ENCODE measurements at places on chromosomes 1 and 21.

DNA sequence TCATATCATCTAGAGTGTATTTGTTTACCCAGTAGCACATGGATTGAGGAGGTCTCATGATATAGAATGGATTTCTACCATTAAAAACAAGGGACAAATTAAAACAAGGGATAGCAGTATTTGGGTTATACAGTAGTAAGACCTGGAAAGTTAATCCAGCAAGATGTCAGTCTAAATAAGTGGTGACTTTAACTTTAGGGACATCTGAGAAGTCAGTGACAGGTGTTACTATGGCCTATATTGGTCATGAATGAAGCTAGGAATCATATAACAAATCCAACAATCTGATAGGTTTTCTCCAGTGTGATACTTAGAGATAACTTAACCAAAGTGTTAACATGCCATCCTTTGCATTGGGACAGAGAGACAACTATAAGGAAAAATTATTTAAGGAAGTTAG, 42.7 kb upstream of the DHCR24 start:
- no peak for DNase-seq

GRCh38 chr1:43387976-43388599, 1.5 kb downstream of the MED8 start:
- peak; percentile 82 for DNase-seq

GRCh38 chr1:237759377-237759776, 131.3 kb downstream of the ZP4 start:
- no peak for DNase-seq

DNA sequence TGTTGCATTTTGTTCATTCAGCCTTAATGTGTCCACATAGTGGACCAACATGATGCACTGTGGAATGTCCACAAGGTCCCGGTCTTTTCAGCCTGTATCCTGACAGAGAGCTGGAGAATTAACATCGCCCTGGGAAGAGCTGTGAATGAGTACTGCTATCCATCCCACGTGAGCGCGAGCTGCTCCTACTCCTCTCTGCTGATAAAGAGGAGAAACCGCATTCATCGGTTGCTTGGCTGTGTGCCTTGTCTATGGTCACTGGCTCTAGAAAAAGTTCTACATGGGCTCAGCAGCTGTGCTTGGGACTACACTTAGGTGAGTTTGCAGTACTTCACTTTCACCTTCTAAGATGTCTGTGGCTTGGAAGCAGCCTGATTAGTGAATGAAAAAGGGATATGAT, 31.1 kb upstream of the IGSF5 start:
- no peak for DNase-seq

GRCh38 chr1:9371951-9372350, 79.3 kb downstream of the SPSB1 start:
- DNase-seq, result no peak

GRCh38 chr1:232209357-232209756, 420.6 kb downstream of the SIPA1L2 start:
- no peak for DNase-seq

DNA sequence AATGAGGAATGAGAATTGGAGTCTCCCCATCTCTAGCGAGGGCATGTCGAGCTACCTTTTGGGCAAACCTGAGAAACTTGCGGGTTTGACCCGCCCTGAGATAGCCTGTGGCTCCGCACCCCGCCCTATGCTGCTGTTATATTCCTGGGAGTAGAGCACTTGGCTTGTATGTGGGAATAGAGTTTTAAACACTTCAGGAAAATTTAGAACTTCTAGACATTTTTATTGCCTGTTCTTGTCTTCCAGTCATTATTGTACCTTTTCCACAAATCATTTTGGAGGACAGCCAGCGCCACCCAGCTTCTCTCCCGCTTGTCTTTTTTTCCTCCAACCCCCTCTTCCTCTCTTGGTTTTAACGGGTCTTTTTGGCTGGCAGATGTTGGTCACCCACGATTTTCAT, 738 bp downstream of the GNPAT start:
- peak; percentile 53 for DNase-seq

DNA sequence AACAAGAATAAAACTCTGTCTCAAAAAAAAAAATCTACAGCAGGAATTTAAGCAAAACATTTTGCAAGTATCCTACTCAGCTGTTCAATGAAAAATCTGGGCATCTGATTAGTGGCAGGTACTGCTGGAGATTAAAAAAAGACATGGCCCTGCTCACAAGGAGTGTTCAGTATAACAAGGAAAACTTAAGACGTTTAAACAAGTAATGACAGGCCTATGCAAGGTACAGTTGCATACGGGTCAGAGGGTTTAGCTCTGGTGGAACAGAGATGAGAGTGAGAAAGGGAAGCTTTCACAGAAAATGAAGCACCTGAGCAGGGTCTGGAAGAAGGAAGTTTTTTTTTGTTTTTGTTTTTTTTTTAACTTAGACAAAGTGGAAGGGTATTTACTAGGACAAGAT, 23.0 kb downstream of the SNRNP40 start:
- DNase-seq, result no peak

DNA sequence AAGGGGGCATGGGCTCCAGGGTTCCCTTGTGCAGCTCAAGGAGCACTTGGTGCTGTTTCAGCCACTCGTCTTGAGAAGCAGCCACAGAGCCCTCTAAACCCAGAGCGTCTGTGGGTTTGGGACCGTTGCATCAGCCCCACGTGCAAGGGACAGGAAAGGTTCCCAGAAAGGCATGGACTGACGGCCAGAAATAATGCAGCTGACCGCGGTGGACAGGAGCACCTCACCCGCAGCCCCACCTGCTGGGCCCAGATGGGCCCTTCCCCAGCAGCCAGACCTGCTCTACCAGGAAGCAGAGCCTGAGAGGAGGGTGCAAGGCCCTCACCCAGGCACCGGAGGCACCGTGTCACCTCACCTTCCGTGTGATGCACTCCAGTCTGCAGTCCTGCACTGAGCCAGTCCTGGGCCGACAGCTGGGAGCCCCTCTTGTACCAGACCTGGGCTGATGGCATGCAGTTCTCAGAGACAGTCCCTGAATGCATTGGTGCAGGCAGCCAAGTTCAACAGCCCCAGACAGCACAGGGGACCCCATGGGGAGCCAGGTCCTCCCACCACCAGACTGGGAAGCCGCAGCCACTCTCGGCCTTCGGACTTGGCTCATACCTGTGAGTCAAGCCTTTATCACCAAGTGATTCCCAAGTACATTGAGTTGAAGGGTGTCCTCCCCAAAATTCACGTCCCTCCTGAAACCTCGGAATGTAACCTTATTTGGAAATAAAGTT, 4.8 kb upstream of the TFF3 start:
- no peak for DNase-seq

- DNase-seq, result peak; percentile 93
These were observed 6.0 kb downstream of the GLIS1 start for GRCh38 chr1:53732912-53733317.

DNA sequence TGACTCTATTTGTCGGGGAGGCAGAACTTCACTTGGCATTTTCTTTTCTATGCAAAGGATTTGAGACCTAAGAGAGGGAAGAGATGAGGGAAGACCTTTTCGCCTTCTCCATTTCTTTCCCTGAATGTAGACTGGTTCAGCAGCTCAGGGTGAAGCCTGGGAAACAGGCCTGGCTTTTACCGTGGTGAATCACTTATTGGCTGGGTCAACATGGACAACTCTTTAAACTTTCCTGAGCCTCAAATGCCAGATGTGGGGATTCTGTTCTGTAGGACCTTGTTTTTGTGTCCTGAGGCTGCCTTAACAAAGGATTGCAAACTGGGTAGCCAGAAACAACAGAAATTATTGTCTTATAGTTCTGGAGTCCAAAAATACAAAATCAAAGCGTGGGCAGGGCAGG, 455.8 kb upstream of the VAMP3 start:
- peak; percentile 62 for DNase-seq

- peak; percentile 95 for DNase-seq
These were observed 57.6 kb downstream of the LDLRAD2 start for GRCh38 chr1:21869620-21870121.

- DNase-seq, result no peak
These were observed 50.7 kb downstream of the MAB21L3 start for GRCh38 chr1:116161877-116162390.

DNA sequence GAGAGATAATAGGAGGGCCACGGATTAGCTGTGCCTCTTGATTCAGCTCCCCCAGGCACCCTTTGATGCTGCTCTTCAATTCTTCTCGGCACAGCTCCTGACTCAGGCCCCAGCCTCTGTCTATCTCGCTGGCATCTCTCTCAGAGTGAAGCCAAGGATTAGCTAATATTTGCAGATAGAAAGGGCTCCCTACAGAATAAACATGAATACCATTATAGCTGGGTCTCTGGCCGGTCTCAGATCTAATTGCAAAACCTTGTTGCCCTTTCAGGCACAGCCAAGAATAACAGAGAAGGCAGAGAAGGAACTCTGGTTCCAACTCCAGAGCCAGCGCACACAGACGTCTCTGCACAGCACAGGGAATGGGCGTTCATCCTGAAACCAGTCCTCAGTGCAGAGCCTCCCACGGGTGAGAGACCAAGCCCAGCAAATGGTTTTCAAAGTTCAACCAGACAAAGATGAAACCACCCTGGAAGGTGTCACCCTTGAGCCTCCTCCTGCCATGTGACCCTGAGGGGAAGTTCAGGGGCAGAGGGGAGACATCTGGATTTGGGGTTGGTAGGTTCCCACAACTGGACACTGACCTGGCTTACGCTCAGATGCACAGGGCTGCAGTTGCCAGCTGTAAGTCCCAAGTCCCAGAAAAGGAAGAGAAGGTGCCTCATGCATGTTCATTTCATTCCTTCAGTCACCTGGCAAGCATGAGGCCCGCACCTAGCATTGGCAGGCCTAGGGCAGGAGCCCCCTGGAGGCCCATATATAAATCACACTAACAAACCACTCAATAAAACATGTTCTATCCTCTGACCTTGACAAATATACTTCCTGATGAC, 394.0 kb downstream of the NPHP4 start:
- DNase-seq, result no peak

- no peak for DNase-seq
These were observed 5.2 kb upstream of the LRRC8D start for GRCh38 chr1:89815611-89816010.

DNA sequence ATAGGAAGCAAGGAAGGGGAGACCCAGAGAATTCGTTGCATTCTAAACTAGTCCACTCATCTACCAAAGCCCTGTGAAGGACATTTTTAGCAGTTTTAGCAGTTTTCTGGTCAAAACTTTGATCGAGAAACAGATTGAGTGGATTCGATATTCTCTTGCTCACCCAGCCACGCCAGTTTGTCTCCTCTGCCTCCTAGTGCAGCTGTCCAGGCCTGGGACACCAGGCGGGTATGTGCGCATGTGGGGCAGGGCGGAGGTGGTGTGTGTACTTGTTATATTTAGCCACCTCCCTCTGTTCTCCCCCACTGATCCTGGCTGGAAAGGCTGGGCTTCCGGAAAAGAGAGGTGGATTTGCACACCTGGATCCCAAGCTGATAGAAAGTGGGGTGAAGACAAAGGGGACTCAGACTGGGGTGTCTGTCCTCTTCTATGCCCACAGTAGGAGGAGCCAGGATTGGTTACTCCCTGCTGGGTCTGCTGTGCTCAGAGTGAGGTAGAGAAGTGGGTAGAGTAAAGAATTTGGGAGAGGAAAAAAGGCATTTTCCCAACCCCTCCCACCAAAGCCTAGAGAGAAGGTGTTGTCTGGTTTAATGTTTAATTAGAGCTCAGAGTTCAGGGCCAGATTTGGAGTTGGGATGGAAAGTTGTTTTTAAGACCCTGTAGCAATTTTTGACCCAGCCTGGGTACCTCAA, 3.8 kb downstream of the LMNA start:
- peak; percentile 79 for DNase-seq

DNA sequence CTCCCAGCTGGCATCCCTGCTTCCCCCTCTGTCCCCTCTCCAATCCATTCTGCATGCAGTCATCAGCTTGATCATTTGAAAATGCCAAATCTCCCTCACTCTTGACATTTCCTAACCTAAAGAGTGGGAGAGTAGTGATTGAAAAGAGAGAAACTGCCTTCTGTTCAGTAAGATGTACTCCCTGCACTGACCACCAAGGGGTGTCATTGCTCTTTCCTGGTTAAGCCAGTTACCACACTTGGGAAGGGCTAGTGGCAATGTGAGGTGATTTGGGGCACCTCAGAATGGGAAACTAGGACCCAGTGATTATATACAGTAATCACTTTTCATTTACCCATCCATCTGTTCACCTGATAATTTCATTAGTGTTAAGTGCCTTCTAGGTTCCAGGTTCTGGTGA, 6.9 kb upstream of the TMEM269 start:
- DNase-seq, result peak; percentile 65

GRCh38 chr1:172826096-172826741, 167.3 kb downstream of the FASLG start:
- DNase-seq, result peak; percentile 92
